ENCODE measurements at places on chromosomes 6 and 20. TPM values are rescaled to one million over a fixed set of nuclear protein-coding genes. Genes with fewer than 3 reads are reported as not detected.

DNA sequence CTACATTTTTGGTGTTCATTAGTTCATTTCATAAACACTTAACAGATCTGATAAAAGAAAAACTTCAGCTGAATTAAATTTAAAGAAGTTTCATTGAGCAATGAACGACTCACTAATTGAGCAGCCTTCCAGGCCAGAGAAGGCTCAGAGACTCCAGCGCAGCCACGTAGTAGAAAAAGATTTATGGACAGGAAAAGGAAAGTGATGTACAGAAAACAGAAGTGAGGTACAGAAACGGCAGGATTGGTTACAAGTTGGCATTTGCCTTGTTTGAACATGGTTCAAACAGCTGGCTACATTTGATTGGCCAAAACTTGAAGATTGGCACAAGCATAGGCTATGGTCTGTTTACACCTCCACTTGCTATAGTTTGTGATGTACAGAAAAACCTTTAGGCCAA lies 166.3 kb upstream of the DTNBP1 start:
- DNase-seq: no peak

GRCh38 chr6:6455272-6455671 lies 133.2 kb upstream of the LY86 start:
- no peak for DNase-seq

The PNLDC1 gene
- 0.31 TPM for total RNA-seq

The RCAN2 gene
- total RNA-seq: 117 TPM

The ADAM33 gene
- 11.5 TPM for total RNA-seq

The VSX1 gene
- total RNA-seq: 0.44 TPM

Data from right cardiac atrium (tissue), 5 donors.